Fibroblast of skin of left biceps (primary cell): ENCODE measurements at places on chromosomes 4 and X.
A peak's percentile ranks its signal among the peaks of the same experiment; 100 is the strongest.

GRCh38 chrX:79167462-79167861 is 23.0 kb downstream of the GPR174 start:
- DNase-seq = no peak

GRCh38 chr4:81421346-81422218 is 50.1 kb downstream of the RASGEF1B start:
- DNase-seq = no peak

DNA sequence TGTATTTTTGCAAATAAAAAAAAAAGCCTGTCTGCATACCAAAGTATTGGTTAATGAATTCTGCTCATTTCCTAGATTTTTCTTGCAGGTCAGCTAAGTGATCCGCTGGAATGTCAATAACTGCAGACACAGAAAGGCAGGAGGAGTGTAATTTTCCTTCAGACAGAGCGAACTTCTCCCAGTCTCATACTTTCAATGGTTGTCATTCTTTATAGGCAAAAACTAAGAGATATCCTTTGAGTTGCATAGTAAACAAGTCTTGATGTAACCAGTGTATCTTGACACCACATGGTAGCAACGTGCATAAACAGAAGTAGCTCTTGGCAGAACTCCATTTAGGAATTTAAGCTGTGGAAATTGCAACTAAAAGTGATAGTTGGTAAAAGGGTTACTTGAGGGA is 8.2 kb downstream of the CAPN6 start:
- DNase-seq = no peak

- DNase-seq = no peak
These were observed 32.1 kb downstream of the ZBTB49 start for GRCh38 chr4:4321951-4322688.

- peak; percentile 50 for DNase-seq
These were observed 605.1 kb downstream of the PCDH18 start for GRCh38 chr4:136927172-136927571.

GRCh38 chr4:184358521-184359232 is 115.7 kb downstream of the IRF2 start:
- no peak for DNase-seq

DNA sequence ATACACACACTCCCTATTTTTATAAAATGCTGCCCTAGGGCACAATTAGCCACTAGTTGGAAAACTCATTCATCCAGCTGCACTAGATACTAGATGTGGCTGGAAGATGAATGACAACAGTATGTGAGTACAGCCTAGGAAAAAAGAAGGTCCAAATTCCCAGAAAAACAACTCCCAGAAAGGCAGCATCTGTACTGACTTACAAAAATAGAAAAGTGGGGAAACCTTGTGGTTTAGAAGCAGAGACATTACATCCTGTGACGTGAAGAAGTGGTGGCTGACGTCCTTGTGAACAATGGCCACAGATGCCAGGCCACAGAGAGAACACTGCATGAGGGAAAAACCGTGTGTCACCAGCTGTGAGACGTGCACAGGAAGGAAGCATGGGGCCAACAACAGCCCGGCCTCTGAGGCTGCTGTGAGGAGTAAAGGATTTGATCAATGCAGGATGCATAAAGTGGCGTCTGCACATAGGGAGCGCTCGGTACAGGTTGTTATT is 81.2 kb downstream of the SPRY1 start:
- DNase-seq = peak; percentile 29

DNA sequence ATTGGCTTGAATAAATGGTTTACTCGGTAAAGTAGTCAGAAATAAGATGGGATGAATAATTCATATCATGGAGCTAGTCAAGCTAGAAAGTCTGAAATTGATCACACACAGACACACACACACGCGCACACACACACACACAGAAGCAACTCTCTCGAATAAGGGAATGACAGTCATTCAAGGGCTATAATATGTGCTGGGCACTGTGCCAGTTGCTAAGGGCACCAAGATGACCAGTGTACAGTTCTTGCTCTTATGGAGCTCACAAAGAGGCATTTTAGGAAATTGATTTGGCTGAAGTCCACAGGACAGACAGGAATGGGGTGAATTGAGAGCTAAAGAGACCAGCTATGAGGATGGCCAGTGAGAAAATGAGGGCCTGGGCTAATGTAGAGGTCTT is 34.2 kb upstream of the SH3D19 start:
- DNase-seq = no peak

DNA sequence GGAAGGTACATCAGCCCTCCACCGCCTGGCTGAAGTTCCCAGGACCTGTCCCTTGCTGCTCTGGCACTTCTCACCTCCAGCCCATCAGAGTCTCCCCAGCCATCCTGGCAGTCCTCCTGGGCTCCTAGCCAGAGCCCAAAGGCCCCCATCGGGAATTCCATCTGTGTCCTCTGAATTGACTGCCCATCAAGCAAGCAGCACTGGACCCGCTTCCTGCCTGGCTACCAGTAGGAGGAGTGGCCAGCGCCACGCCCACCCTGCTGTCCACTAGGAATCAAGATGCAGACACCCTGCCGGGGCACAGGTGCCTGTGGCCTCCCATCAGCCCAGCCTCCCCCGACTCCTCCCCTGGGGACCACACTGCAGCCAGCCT is 47.2 kb downstream of the C4orf50 start:
- no peak for DNase-seq

GRCh38 chr4:4841156-4841555 is 18.3 kb upstream of the MSX1 start:
- no peak for DNase-seq

- DNase-seq = no peak
These were observed 89.7 kb upstream of the TFDP3 start for GRCh38 chrX:133307637-133308498.

DNA sequence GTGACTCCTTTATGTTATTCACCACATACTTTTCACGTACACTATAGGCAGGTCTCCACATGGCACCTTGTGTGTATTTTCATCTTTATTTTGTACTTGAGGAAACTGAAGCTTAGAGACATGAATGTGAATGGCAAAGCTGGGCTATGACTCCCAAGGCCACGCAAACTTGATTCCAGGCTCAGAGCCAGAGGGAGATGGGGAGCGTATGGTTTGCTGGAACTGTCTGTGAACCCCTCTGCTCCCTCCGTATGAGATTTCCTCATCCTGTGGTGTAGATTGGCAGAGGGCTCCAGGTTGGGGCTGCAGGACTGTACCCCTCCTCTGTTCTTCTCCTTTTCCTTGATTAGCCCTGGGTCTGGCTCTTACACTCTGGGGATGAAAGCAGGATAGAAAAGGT is 16.1 kb upstream of the STARD8 start:
- DNase-seq = no peak

DNA sequence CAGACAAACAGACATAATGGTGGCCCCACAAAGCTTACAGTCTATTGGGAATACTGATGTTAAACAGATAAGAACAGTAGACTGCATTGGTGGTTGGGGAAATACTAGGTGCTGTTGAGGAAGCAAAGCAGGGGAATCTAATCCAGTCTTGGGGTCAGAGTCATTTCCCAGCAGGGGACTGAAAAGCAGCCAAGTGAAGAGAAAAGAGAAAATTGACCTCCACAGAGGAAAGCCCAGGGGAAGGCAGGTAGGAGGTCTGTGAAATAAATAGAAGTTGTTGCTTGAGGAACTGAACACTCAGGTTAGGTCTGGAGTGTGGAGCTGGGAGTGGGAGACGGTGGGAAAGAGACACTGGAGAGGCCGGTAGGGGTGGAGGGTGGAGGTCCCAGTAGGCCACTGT is 33.0 kb upstream of the LEF1 start:
- DNase-seq = no peak

DNA sequence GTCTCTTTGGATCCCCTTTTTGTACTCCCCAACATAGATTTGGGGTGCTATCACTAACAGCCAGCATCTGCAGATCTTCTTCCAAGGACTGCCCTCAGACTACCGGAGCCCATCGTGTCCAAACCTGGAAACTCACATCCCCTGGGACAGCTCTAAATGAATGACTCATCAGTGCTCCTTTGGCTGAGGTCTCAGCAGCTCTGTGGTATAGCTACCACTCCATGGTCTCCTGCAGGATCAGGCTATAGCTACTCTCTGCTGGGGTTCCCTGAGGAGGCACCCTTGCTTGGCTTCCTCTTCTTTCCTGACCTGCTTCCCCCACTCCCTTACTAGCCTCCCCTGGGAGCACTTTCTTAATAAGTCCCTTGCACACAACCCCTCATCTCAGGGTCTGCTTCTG is 97.5 kb upstream of the PRPS2 start:
- no peak for DNase-seq
